A549 treated with Mapracorat at 1 μM for 4 hours (cell line): ENCODE measurements at places on chromosomes 6 and 20. TPM values are rescaled to one million over a fixed set of nuclear protein-coding genes. Genes with fewer than 3 reads are reported as not detected.

Gene GLYATL3
- not detected in 5 replicates for total RNA-seq

Gene TBX18
- total RNA-seq: 14.9 to 22.2 TPM (median 20.2 TPM) in 5 replicates

Gene NHSL1
- 2.0 to 3.6 TPM (median 3.0 TPM) in 5 replicates for total RNA-seq

Gene ULBP1
- total RNA-seq: 0.57 to 1.0 TPM (median 0.75 TPM) in 5 replicates

Gene MUCL3
- total RNA-seq: 0.08 to 0.20 TPM (median 0.12 TPM) in 5 replicates

Gene ADGRB3
- total RNA-seq: not detected in 5 replicates

Gene PPIL6
- 2.5 to 3.6 TPM (median 2.9 TPM) in 5 replicates for total RNA-seq

Gene CNBD2
- total RNA-seq: 5.6 to 6.9 TPM (median 6.8 TPM) in 5 replicates

Gene LRRC1
- 5.0 to 6.6 TPM (median 6.4 TPM) in 5 replicates for total RNA-seq

Gene C6orf47
- 11.1 to 12.4 TPM (median 11.6 TPM) in 5 replicates for total RNA-seq

Gene CST5
- not detected in 5 replicates for total RNA-seq

Gene MTFR2
- 11.7 to 12.4 TPM (median 12.0 TPM) in 5 replicates for total RNA-seq

Gene EYA2
- 1.7 to 2.6 TPM (median 2.3 TPM) in 5 replicates for total RNA-seq

Gene WFDC5
- not detected in 5 replicates for total RNA-seq

Gene KHDC1
- 3.1 to 4.0 TPM (median 3.5 TPM) in 5 replicates for total RNA-seq

Gene ZNF311
- total RNA-seq: 0.10 to 0.29 TPM (median 0.18 TPM) in 5 replicates

Gene POPDC3
- total RNA-seq: 23.4 to 25.4 TPM (median 24.4 TPM) in 5 replicates

Gene KCNK5
- 0.90 to 1.5 TPM (median 1.4 TPM) in 5 replicates for total RNA-seq

Gene BTN1A1
- not detected in 5 replicates for total RNA-seq

Gene COL12A1
- 4.6 to 6.7 TPM (median 5.5 TPM) in 5 replicates for total RNA-seq

Gene COL9A3
- total RNA-seq: 0.33 to 0.96 TPM (median 0.66 TPM) in 5 replicates

Gene SLC44A4
- total RNA-seq: 0.15 TPM in 1 of 5 replicates, not detected in the others

Gene BNIP5
- not detected in 5 replicates for total RNA-seq

Gene SLC9A8
- total RNA-seq: 7.6 to 9.5 TPM (median 9.2 TPM) in 5 replicates

Gene SMLR1
- not detected in 5 replicates for total RNA-seq

Gene LST1
- 0.16 to 0.36 TPM in 2 of 5 replicates, not detected in the others for total RNA-seq

Gene PROKR2
- not detected in 5 replicates for total RNA-seq

Gene BTNL2
- total RNA-seq: not detected in 5 replicates

Gene DOK5
- total RNA-seq: not detected in 5 replicates

Gene RBBP9
- total RNA-seq: 12.5 to 16.1 TPM (median 13.7 TPM) in 5 replicates

Gene NOTCH4
- total RNA-seq: 0.81 to 1.3 TPM (median 0.86 TPM) in 5 replicates

Gene NUS1
- 24.2 to 27.2 TPM (median 25.7 TPM) in 5 replicates for total RNA-seq

Gene AKAP12
- total RNA-seq: 126 to 197 TPM (median 168 TPM) in 5 replicates

Gene ARMH2
- total RNA-seq: not detected in 5 replicates

Gene BANF2
- total RNA-seq: not detected in 5 replicates

Gene DUSP22
- 10.4 to 15.6 TPM (median 14.5 TPM) in 5 replicates for total RNA-seq

Gene SMOC2
- total RNA-seq: not detected in 5 replicates

Gene MTHFD1L
- 38.0 to 45.4 TPM (median 44.0 TPM) in 5 replicates for total RNA-seq

Gene ID4
- total RNA-seq: 0.71 to 1.3 TPM (median 0.85 TPM) in 5 replicates

Gene MRPS10
- 33.6 to 36.2 TPM (median 34.1 TPM) in 5 replicates for total RNA-seq

Gene SLC24A3
- not detected in 5 replicates for total RNA-seq

Gene SLC22A16
- not detected in 5 replicates for total RNA-seq

Gene GSTA5
- total RNA-seq: not detected in 5 replicates

Gene GID8
- 20.2 to 22.5 TPM (median 21.2 TPM) in 5 replicates for total RNA-seq
